ENCODE measurements at places on chromosomes 16 and 17.
A peak's percentile ranks its signal among the peaks of the same experiment; 100 is the strongest.

- DNase-seq: no peak
These were observed 6.8 kb downstream of the MYO1D start for GRCh38 chr17:32870027-32870670.

GRCh38 chr17:16428098-16428882 lies 12.9 kb downstream of the TRPV2 start:
- no peak for DNase-seq

- no peak for DNase-seq
These were observed 33.5 kb downstream of the NUP93 start for GRCh38 chr16:56763291-56763916.

- DNase-seq: peak; percentile 46
These were observed 235.8 kb downstream of the MAP2K4 start for GRCh38 chr17:12256380-12256995.

DNA sequence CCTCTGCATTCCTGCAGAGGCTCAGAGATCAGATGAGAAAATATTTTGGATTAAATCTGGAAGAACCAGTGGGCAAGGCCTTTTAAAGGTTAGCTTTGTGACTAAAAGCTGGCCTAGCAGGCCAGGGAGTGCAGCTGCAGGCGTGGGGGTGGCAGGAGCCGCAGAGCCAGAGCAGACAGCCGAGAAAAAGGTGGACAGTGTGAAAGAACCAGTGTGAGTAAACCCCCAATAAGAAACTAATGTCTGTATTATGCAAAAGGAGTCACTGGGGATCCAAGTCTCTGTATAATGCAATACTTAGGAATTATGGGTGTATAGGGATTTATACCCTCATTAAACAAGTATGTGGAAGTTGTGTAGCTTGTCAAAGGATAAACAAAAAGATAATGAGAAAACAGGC lies 21.4 kb upstream of the SPACA3 start:
- no peak for DNase-seq
